Activated CD4-positive, alpha-beta T cell treated with anti-CD3 and anti-CD28 coated beads for 36 hours (primary cell): ENCODE measurements at places on chromosomes 4 and X.

DNA sequence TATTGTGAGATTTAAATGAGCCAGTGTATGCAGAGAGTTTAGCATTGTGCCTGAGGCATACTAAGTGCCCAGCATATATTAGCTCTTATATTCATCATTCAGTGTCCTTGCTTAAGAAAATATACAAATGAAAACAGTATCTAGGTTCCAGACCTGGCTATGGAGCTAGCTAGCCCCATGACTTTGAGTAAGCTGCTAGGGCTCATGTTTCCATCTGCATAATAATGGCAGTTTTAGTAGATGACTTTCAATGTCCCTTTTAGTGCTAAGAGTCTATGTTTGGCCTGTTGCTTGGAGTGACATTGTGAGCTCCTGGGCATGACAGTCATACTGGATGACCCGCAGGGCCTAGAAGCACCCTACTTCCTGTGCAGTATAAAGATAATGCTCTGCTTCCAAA, 435.3 kb downstream of the ZIC3 start:
- no peak for DNase-seq

DNA sequence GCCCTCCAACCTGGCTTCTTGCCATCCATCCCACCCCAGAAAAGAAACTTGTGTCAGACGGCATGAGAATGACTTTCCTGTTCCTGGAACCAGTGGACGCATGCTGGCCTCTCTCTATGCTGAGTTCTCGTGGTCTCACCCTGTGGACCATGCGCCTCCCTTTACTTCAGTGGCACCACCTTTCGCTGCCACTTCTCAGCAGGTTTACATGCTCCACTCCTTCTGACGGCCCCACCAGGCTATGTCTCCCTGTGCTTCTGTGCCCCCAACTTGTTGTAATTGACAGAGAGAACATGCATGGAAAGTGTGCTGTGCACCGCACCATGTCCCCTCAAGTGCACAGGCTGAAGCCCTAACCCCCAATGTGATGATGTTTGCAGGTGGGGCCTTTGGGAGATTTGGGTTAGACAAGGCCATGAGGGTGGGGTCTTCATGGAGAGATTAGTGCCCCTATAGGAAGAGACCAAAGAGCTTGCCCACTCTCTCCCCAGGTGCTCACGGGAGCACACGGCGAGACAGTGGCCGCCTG, 3.1 kb upstream of the PPP2R2C start:
- DNase-seq: no peak

- DNase-seq: no peak
Measured at GRCh38 chrX:151180400-151180799, 4.0 kb downstream of the GPR50 start.

- no peak for DNase-seq
Measured at GRCh38 chr4:44701037-44701436, 22.8 kb downstream of the GUF1 start.
